Stimulated activated CD4-positive, alpha-beta T cell treated with anti-CD3 and anti-CD28 coated beads, Interleukin-15, amount 100 ng/mL, for 48 hours (primary cell): ENCODE measurements at places on chromosomes 13 and 19.

DNA sequence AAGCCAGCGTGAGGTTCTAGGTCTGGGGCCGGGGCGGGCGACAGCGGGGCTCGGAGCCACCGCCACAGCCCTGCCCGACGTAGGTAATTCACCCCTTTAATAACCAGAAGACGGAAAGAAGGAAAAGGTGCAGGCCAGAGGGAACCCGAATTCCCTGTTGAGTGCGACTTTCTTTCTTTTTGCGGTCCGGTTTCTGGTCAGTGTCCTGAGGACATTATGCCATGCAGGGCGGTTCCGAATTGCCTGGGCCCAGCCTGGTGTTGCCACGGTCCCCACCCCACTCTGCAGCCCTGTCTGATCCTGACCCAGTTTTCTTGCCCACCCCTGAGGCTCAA lies 18.4 kb upstream of the TFDP1 start:
- no peak for DNase-seq

DNA sequence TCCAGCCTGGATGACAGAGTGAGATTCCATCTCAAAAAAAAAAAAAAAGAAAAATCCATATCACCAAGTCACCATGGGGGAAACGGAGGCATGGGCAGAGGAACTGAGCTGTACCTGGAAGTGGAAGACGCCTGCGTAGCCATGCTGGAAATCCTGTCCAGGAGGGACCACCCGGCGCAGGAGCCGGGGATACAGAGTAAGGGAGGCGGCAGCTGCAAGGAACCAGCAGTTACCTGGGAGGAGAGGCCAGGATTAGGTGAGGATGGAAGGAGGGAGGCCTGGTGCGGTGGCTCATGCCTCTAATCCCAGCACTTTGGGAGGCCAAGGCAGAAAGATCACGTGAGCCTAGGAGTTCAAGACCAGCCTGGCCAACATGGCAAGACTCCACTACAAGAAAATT lies 2.0 kb downstream of the CAPN12 start:
- DNase-seq: no peak

DNA sequence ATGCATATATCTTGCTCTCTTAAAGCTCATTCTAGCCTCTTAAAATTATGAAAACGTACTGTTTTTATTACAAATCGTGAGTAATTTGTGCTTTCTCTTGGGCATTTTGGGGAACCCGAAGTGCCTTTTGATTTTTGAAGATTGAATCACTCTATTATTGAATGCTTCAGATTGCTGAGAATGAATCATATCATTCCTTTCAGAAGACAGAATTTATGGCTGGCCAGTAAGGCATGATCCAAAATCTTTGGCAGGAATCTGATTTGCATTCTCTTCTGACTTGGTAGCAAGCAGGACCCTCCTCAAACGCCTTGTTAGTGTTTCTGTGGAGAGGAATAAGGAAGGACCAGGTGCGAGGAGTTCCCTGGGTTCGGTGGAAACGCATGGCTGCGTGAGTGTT lies 49.5 kb downstream of the STARD13 start:
- DNase-seq: no peak

DNA sequence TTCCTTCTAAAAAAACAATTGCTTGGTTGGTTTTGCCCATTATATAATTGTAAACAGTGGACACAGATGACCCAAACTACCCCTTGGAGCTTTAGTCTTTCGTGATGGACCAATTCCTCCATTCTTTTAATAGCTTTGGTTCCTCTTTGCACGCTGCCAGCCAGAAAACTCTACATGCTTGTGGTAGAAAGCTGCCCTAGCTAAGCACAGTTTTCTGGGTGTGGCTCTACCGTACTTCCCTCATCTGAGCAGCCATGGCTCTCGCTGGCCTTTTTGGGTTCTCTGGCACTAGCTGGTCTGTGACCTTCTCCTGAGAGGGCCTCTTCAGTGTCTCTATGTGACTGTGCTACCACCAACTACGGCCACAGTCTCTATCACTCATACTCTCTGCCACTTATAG lies 29.9 kb upstream of the CEBPA start:
- DNase-seq: no peak

DNA sequence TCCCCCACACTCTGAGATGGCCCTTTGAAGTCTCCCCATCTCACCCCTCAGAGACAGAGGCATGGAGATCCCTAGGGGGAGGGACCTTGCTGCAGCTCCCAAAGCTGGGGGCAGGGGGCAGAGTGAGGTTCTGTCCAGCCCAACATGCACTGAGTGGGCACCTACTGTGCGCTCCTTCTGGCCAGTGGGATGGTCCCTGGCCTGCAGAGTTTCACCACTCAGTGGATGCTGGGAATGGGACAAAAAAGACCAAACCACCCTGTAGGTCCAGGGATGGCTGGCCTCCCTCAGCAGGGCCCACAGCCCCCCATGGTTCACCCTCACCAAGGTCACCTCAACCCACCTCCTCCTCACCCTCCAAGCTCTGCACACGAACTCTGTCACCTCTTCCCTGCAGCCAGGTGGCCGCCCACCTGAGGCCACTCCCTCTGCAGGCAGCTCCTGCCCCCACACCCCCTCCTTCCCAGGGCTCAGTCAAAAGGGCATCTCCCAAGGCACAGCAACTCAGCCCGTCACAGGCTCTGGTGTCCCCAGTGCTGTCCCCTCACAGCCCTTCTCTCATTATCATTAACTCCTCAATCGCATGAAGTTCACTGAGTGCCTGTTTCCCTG lies 16.1 kb downstream of the CEACAM21 start:
- DNase-seq: no peak

GRCh38 chr19:32130332-32130731 lies 215.1 kb upstream of the ZNF507 start:
- no peak for DNase-seq

DNA sequence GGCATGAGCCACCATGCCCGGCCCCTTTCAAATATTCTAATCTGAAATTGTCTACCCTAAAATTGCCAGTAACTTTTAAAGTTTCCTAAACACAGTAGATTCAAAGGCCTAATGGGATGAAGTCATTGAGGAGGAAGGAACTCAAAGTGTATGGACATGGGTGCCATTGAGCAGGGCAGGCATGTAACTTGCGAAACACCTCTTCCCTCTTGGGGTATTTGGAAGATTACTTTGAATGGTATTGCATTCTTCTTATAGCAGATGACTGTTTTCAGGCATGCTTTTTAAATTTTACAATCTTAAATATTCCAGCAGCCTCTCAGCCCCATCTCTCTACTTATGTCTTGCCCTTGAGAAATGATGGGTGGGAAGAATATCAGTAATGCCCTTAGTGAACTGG lies 21.0 kb downstream of the TM9SF2 start:
- no peak for DNase-seq

- peak; percentile 41 for DNase-seq
These were observed 60.1 kb downstream of the DCT start for GRCh38 chr13:94419304-94419924.

DNA sequence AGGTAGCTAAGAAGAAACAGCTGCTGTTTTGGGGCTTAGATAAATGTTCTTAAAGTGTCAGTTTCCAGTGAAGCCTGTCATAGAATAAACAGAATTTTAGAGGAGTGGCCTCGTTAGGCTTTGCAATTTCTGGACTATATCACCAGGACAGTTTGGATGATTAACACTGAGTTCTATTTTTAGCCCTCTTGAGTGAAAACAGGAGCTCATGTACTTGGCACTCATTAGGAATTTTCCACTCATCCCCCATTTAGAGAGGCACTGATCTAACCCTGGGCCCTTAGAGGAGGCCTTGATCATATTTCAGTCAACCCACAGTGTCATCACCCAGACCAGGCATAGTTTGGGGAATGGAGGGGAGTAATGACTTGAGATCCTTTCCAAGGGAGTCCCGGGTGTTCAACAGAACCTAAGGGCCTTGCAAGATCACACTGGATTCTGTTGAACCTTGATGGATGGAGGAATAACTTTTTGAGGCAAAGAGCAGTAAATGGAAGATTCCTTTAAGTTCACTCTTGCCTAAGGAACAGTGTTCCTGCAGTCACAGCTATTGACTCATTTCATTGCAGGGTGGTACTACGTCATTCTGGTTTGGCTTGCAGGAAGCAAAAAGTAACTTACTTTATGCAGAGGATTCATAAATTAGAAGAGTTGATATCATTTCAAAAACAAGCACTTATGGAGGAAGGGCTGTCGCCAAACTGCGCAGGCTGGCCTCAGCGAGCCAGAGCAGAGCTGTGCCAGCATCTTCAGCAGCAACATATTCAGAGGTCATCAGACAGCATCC lies 160.2 kb downstream of the SLC7A1 start:
- no peak for DNase-seq

DNA sequence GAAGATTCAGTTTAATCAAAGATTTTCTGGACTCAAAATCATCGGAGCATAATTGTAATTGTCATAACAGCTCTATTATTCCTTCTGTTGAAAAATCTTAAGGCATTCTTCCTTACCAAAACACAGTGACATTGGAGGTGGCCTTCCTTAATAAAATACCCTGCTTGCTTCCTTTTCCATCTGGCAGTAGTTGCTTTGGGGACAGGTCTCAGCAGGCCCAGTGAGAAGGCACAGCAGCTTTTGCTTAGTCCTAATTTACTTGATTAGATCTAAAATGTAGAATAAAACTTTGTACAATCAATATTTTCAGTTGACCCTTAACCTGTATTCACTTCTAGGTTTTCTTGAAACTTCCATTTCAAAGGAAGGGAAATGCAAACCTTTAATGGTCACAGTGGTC lies 471.6 kb downstream of the PCDH20 start:
- no peak for DNase-seq

DNA sequence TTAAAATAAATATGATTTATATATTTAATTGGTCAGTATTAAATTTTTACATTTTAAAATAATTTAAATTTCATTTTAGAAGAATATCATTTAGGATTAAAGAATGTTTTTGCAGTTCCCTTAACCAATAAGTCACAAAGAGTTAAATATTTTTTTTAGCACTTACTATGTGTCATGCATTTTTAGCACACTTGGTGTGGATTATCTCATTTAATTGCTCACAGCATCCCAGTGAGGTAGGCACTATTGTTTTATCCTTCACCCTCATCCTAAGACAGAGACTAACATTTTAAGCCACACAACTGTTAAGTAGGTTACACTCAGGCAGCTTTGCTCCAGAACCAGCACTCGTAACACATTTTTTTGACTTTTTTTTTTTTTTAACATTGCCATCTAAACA lies 78.2 kb downstream of the URI1 start:
- DNase-seq: no peak
